ENCODE measurements at places on chromosomes 3 and 15.

DNA sequence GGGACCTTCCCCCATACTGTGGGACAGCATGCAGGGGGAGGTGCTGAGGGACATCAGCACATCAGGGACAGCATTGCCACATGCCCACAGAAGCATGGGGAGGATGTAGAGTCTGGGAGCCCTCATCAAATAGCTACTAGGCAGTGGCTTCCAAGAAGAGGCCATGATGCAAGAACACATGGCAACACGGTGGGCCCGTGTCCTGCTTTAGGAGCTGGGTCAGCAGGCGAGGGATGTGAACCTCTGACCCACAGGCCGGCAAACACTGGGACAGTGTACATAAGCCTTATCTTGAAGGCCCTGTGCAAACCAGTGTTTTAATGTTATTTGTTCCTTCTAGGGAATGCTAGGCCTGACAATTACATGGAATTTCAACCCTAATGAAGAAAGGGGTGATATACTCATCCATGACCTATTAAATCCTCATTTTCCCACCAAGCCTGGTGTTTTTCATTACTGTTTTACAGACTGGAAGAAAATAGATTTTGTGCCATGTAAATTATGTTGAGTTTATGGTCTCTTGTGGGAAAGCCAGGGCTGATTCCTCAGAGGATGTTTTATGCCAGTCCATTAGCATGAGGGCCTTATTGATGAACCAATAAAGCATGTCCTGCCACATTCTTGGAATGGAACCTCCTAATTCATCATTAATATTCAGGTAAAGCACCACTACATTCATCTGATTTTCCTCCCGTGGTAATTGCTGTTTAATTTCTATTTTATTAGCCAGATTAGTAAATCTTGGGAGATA, 61.7 kb upstream of the SLC25A26 start:
- no peak for DNase-seq

- no peak for DNase-seq
Measured at GRCh38 chr3:150110097-150110496, 139.4 kb upstream of the PFN2 start.

- DNase-seq = no peak
Measured at GRCh38 chr3:157442729-157443128, 6.1 kb downstream of the PTX3 start.

- DNase-seq = no peak
Measured at GRCh38 chr15:90201944-90202375, 830 bp downstream of the SEMA4B start.

- DNase-seq = no peak
Measured at GRCh38 chr3:185332026-185332735, 30.8 kb upstream of the MAP3K13 start.

DNA sequence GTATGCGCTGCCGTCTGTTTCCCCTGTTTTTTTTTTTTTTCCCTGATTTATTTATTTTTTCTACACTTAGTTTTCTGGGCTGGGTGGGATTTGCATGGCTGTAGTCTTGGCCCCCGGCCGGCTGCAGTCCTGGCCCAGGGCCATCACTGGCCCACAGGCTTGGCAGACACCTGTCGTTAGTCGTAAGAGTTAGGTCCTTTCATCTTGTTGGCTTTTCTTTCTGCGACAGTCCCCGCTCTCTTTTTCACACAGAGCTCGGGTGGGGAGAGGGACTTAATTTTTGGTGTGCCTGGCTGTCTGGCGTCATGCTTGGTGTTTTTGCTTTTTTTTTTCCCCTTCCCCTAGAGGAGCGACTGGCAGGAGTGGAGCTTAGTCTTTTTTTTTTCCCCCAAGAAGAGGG, 183.4 kb downstream of the KLF13 start:
- DNase-seq = no peak

DNA sequence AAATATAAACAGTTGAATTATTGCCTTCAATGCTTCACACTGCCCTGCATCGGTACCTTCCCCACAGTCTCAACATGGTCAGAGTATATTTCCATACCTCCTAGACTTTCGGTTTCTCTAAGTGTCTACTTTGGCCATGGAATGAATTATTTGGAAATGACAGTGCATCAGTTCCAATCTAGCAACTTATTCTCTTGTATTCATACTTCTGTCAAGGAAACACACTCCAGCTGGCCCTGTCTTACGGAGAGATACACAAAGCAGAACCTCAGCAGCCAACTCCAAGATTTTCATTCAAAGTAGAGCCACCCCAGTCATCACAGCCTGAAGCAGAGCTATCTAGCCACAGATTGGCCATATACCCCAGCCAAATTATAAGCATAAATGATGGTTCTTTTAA, 518.4 kb upstream of the UBE2E2 start:
- DNase-seq = no peak

- no peak for DNase-seq
Measured at GRCh38 chr3:188137051-188137450, 16.9 kb upstream of the LPP start.

GRCh38 chr3:8206971-8207617, 294.5 kb upstream of the LMCD1 start:
- DNase-seq = no peak

- no peak for DNase-seq
Measured at GRCh38 chr3:179375091-179375999, 27.8 kb downstream of the MFN1 start.

DNA sequence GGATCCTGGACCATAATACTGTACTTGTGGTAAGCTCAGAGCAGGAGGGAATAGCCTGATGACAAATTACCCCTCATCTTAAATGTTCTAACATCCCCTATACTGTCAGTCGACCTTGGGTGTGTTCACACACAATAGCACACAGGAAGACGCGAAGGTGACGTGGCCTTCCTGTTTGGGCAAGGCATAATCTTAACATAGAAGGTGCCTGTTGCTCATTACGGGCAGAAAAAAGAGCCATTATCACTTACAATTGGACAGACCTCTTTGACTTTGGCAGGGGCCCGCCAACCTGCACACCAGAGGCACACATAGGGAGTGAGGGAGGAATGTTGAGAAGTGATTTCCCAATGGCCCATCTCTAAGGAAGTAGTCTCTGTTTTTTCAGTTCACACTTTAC, 144.2 kb downstream of the ANO10 start:
- DNase-seq = peak; percentile 82

DNA sequence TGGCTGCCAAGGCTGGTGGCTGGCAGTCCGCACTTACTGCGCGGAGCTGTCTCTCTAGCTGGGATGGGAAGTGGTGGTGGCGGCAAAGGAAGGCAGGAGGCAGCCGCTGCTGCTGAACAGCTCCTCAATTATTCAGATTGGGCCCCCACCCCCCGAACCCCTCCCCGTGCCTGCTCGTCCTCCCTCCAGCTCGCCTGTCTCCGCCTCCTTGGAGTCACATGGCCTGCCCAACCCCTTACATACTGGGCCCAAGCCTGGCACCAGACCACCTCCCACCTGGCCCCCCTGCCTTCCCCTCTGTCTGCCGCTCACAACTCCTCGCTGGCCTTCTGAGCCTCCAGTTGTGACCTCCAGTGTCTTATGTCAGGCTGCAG, at the start of gene SLC7A14:
SLC7A14 (minus strand) TSS at position 139 of the 374 bp plus-strand sequence. CDS start 59,139 bp downstream, outside the sequence.
- DNase-seq = no peak

GRCh38 chr3:107429320-107430181, 52.3 kb downstream of the CCDC54 start:
- peak; percentile 63 for DNase-seq

GRCh38 chr3:36663666-36664291, 100.6 kb downstream of the DCLK3 start:
- DNase-seq = no peak

DNA sequence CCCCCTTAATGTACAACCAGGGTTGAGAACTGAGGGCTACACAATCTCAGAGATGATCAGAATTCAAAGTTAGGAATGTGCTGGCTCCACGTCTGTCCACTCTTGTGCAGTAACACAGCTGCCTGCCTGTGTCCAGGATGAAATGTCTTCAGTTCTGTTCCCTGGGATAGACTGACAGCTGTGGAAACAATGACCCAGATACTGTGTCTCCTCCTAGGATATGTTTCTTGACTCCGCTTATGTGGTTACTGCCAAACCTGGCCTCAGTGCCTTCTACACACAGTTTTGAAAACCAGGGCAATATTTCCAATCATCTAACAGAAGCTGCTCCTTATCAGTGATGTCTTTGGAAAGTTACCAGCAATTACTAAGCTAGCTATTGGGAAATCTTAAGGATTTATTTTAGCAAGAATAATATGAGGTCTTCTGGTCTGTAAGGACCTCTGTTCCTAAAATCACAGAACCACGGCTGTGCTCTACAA, 67.6 kb downstream of the NOX5 start:
- no peak for DNase-seq

GRCh38 chr15:45414215-45414885, 36.0 kb upstream of the GATM start:
- DNase-seq = no peak

- DNase-seq = peak; percentile 64
Measured at GRCh38 chr3:18679238-18679637, 254.1 kb upstream of the SATB1 start.

- DNase-seq = no peak
Measured at GRCh38 chr3:27556887-27557286, 72.7 kb upstream of the SLC4A7 start.

GRCh38 chr3:71142441-71143161, 440.9 kb downstream of the FOXP1 start:
- no peak for DNase-seq

DNA sequence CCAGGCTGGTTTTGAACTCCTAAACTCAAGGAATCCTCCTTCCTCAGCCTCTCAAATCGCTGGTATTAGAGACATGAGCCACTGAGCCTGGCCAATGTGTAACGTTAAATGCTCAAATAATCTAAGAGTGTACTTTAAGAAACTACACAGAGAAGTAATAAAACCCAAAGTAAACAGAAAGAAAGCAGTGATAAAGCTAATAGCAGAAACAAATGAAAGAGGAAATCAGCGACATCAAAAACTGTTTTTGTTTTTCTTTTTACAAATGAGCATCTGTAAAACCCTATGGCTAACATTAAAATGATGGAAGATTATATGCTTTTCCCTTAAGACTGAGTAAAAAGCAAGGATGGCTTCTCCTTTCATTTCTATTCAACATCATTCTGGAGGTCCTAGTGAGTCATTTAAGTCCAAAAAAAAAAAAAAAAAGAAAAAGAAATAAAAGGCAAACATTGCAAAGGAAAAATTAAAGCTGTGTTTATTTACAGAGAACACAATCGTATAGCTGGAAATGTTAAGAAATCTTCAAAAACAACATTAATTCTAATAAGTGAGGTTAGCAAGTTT, 36.8 kb upstream of the FNDC3B start:
- no peak for DNase-seq

DNA sequence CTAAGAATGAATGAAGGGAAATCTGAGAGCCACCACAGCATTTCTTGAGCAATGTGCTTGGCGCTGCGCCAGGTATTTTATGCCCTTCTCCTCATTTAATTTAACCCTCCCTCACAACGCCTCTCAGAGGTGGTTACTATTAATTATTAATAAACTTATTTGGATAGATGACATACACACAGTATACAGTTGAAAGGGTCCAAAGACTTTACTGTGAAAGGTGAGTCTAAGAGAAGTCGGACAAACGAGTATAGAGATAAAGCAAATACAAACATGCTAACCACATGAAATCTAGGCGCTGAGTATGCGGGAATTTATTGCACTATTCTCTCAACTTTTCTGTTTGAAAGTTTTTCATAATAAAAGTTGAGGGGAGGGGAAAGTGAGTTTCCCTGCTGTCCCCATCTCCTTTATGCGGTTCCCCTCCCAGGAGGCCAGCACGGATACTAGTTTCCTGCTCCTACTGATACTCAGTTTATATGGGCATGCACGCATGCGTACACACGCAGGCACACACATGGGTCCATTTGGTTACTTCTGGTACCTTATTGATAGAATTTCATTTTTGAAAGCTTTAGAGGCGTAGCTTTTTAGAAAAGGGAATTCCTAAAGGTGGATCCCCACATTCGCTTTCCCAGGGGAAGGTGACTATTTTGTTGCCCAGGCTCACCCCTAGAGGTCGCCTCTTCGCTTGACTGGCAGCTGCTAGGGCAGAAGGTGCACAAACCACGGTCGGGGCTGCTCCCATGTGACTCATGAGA, 28.5 kb upstream of the KCTD6 start:
- peak; percentile 78 for DNase-seq

DNA sequence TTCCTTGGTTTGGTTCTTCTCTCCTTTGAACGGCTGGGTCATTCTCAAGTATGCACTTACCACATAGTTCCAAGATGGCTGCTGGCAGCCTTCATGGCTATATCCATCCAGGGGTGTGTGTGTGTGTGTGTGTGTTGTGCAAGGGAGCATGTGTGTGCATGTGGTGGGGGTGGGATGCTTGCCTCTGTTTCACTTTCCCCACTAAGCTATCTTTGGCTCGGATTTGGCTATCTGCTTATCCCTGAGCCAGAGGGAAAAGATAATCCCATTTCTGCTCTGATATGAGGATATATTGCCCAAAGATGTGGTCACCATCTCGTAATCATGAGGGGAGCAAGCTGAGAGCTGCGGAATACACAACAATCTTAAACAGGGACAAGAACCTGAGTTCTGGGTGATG, 26.2 kb downstream of the ANAPC13 start:
- no peak for DNase-seq

DNA sequence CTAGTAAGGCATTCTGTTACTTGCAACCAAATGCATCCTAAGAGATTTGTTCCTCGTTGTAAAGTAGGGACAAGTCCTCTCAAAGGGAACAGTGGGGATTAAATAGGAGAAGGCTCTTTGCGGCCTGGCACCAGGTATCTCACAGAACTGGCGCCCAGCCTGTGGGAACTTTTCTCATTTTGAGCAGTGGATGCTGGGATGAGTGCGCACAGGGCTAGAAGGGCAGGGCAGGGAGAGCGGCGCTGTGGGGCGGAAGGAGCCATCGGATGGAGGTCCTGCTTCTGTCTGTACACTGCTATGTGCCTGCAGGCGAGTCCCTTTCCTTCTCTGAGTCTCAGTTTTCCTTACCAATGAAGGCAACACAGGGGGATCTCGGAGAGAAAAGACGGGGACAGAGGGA, 50.6 kb downstream of the WNT7A start:
- no peak for DNase-seq

GRCh38 chr3:187983484-187984124, 170.4 kb upstream of the LPP start:
- no peak for DNase-seq

GRCh38 chr3:54988838-54989630, 61.2 kb upstream of the LRTM1 start:
- DNase-seq = no peak

GRCh38 chr15:77475001-77475400, 54.3 kb downstream of the HMG20A start:
- DNase-seq = no peak

DNA sequence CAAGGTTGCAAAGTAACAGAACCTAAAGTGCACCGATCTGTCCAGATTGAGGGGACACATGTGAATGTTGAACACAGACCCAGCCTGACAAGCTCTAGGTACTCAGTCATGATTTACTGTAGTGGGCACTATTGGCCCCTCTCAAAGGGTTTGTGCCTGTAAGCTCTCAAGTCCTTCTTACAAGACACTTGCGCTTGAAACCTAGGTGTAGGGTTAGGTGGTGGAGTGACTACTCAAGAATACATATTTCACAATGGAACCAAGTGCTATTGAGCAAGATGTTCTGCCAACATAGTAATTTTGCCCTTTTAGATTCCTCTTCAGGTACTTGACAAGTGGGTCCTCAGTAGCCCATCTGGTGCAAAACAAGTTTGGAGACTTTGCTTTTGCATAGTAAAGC, 169.9 kb downstream of the AKAP13 start:
- no peak for DNase-seq
